Head of caudate nucleus (tissue), 42 donors: ENCODE measurements at places on chromosomes 12 and 14.

DNA sequence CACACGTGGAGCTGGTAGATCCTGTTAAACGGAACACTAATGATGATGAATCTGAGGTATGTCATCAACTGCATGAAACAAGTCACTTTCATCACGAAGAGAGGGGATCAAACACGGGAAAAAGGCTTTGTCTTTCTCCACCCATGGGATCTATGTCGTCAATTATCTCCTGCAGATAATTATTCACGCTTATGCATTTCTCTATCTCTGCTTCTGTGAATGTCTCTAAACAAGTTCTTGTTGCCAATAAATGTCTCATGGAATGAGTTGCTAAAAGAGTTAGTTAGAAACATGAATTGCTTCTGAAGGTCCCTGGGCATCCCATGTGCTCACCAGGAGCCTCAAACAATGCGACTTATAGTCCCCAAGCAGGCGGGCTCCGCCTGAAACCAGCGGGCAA lies 1228.2 kb upstream of the TMEM132C start:
- no peak for DNase-seq

- DNase-seq = no peak
These were observed 9.7 kb downstream of the MPHOSPH9 start for GRCh38 chr12:123223241-123223668.

DNA sequence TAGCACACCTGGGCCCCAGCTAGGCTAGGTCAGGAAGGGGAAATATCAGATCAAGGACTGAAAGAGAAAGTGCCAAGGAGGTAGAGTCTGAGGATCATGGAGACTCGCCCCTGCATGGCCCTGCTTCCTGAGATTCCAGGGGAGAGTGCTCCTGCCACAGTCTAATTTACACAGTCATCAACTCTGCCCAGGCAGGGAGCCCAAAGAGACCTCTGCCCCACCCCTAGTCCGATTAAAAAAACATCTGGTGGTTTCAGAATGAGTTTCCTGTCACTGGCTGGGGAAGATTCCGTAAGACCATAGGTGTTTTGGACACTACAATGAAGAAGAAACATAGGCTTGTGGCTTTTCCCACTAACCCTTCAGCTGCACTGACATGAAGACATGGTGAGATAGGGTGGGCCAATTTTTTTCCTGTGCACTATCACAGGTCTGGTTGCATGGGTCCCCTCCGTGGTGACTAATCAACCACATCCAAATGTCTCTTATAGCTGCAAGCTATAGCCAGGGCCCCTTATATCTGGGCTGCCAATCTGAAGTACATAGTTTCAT lies 31.5 kb upstream of the GZMB start:
- no peak for DNase-seq

DNA sequence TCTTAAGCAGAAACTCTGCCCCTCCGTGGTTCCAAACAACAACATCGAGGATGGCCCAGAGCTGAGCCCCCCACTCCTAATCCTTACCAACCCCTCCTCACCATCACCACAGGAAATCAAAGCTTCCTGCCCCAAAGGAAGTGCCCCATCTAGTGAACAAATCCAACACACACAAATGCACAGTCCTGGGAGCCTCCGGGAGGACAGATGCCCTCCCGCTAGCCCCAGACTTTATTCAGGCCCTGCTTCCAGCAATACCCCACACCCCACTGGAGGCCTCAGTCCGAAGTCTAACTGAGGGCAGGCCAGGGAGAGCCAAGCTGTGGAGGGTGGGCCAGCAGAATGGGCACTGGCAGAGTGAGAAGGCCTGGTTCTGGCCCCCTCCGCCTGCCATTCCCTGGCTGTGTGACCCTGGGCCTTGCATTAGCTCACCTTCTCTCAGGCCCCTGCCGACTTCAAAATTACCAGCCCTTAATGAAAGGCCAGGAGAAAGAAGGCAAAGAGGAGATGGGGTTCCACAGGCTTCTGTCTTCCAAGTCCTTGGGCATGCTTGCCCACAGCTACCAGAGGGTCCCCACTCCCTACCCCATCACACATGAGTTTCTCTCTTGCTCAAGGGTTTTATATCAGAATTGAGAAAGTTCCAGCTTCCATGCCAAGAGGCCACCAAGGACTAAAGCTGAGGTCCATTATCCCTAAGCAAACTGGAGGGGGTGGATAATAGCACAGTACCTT lies 2.3 kb downstream of the HDAC7 start:
- no peak for DNase-seq

GRCh38 chr12:113021500-113021899 lies 35.0 kb upstream of the DTX1 start:
- no peak for DNase-seq

GRCh38 chr14:99879401-99880295 lies 86.4 kb downstream of the EML1 start:
- DNase-seq = no peak

GRCh38 chr12:90842477-90842876 lies 112.5 kb downstream of the CCER1 start:
- DNase-seq = no peak

- DNase-seq = no peak
These were observed 237.9 kb downstream of the IPO8 start for GRCh38 chr12:30457621-30458289.

DNA sequence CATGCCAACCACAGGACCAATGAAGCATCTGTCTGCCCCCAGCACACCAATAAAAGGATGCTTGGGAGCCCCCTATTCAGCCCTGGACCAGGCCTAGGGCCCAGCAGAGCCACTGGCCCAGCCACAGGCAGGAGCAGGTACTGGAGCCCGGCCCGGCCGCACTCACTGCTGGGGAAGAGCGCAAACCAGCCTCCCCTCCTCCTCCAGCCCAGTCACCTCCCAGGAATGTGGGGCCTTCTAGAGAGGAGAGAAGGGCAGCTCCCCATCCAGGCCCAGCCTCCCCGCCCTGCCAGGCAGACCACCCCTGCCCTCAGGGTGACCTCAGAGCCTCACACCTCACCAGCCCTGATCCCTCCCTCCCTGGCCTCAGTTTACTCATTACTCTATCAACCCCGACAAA lies 56.2 kb downstream of the CCNK start:
- no peak for DNase-seq

DNA sequence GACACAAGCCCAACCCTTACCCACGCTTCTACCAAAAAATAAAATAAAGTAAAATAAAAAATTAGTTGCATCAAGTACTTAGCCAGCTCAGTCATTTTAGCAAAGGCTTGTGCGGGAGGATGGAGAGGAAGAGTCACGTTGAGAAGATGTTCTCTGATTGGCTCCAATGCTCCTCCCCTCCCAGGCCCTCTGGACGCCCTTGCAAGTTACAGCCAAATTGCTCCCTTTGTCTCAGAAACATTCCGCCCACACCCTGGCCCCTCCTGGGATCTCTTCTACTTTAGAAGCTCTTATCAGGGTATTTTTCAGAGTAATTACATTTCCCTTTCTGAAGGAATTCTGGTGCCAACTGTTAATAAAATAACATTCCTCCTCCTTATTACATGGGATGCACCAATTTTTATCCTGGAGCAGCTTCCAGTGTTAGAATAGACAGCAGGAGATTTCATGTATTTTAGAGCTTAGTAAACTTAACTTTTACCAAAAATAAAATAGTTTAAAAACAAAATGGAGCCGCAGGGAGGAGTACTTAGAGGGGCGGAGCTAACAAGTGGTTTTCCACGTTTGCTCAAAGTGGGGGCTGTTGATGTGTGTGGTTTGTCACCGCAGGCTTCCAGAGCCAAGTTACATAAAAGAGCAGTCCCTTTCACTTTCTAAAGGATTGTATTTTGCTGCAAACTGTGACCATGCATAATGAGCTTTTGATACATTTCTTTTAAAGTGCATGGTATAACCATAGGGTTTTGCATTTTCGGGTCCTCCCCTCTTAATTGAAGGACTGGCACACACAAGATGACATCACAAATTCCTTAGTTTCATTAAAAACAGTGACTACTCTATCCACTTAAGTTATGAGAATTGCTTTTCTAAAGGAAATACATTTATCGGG lies 71.7 kb upstream of the RAP1B start:
- peak; percentile 3 for DNase-seq

GRCh38 chr14:91400696-91401095 lies 16.9 kb downstream of the CCDC88C start:
- no peak for DNase-seq

DNA sequence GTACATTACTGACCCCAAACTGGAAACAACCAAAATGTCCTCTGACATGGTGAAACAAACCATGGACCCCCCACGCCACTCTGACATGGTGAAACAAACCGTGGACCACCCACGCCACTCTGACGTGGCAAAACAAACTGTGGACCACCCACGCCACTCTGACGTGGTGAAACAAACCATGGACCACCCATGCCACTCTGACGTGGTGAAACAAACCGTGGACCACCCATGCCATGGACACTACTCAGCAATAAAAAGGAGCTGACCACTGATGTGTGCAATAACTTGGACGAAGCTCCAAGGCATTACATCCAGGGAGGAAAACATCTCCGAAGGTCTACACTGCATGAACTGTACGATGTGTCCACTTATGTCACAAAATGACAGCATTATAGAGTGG lies 3.1 kb upstream of the GOLGA3 start:
- no peak for DNase-seq

DNA sequence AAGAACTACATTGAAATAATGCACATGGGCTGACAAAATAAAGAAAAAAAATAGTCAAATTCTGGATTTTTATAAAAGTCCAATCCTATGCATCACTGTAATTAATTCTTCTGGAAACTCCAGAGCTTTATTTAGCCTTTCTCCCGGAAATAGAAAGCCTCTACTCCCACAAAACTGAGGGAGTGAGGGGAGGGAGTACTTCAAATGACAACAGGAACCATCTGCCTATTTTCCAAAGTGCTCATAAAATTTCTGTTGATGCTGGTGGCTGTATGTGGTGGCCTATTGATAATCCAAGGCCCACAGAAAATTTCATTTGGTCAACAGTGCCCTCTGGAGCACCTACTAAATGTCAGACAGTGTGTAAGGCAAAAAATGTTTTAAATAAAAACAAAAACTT lies 64.6 kb downstream of the KIF21A start:
- no peak for DNase-seq

GRCh38 chr12:122099280-122099749 lies 20.8 kb downstream of the MLXIP start:
- no peak for DNase-seq

DNA sequence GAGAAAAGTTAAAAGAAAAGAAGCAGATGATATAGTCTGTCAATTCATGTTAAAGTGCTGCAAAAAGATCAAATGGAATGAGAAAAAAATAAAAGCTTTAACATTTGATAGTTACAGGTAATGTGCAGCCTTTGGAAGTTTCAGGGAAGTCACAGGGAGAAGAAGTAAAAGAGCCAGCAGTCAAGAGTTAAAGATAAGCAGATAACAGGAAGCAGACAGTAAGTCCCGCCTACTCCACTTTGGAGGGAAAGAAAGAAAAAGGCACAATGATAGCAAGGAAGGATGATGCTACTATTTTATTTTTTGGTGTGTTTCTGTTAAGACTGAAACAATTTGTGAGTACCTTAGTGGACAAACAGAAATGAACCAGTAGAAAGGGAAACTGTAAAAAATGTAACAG lies 111.1 kb upstream of the KRR1 start:
- no peak for DNase-seq

- DNase-seq = peak; percentile 81
These were observed 22.4 kb downstream of the SLC7A8 start for GRCh38 chr14:23160924-23161522.

DNA sequence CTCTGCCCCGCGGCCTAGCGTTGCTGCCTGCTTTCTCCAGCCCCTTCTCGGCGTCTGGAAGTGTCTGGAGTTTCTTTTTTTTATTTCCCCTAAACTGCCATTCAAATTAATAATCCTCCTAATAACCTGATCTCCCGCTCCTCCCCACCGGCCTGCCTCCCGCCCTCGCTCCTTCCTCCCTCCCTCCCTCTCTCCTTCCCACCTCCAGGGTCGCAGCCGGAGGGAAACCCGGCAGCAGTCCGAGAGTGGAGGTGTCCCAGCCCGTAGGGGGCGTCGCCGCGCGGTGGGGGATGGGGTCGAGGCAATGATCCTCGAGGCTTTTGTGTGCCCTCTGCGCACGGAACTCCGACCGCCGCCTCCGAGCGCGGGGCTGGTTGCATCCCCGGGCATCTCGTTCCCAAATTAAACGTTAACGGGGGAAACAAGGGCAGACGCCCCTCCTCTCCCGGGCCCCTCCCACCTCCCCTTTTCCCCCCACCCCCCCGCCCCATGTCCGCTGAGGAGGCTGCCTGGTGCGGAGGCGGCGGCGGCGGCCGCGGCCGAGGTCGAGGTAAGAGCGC lies 1.0 kb upstream of the SOCS2 start:
- DNase-seq = peak; percentile 28

GRCh38 chr14:87638196-87638595 lies 354.8 kb downstream of the GALC start:
- no peak for DNase-seq

- no peak for DNase-seq
These were observed 50.2 kb downstream of the SETD3 start for GRCh38 chr14:99430491-99430890.

GRCh38 chr12:67881565-67881964 lies 107.7 kb upstream of the IFNG-AS1 start:
- DNase-seq = no peak

- no peak for DNase-seq
These were observed 2.9 kb upstream of the PTHLH start for GRCh38 chr12:27975222-27976136.

DNA sequence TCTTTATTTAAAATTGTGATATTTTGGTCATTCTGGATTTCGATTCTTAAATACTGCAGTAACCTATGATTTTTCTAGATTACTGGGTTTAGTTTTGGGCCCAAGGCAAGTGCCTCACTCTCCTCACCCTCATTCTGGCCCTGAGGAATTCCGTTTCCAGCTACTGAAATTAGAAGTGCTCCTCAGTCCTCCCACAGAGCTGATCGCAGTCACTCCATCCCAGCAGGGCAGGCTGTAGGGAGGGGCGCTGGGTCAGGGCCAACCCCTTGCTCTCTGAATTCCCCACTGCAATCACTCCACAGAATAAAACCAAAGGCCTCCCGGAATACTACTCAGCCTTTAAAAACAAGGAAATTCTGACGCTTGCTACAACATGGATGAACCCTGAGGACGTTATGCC lies 66.5 kb upstream of the DIO3 start:
- peak; percentile 5 for DNase-seq

DNA sequence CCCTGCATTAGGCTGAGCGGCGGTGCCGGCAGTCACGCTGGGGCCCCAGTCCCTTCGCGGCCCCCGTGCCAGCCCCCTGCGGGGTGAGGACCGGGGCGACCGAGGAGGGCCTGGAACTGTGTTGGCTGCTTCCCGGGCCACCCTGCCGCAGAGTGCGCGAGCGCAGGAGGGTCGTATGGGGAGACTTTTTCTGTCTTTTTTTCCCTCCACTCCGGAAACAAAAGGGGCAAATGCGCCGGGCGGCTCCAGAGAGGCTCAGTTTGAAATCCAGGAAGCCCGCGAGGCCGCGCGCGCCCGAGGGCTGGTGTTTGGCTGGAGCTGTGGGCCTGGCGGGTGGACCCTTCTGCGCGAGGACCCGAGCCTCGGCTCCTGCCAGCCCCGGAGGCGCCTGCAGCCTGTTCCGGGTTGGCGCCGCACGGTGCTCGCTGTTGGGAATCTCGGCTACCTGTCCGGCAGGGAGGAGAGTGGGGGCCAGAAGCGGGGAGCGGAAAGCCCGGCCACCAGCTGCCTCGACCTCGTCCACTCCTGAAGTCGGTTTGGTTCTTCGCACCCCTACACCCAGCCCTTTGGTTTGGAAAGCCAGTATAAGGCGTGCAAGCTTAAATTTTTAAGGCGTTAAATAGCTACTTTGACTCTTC lies 638 bp downstream of the PLEKHG3 start:
- no peak for DNase-seq
